ENCODE measurements at places on chromosomes 13 and 19.
A peak's percentile ranks its signal among the peaks of the same experiment; 100 is the strongest.

GRCh38 chr19:41233748-41234240, 14.8 kb downstream of the AXL start:
- no peak for DNase-seq

GRCh38 chr13:24737042-24737441, 26.9 kb upstream of the RNF17 start:
- no peak for DNase-seq

- DNase-seq = no peak
Observed at GRCh38 chr13:44243198-44243857, 130.3 kb upstream of the SERP2 start.

- no peak for DNase-seq
Observed at GRCh38 chr19:13770013-13770635, 4.1 kb upstream of the C19orf53 start.

GRCh38 chr19:14407605-14408484, 11.3 kb downstream of the DDX39A start:
- no peak for DNase-seq

DNA sequence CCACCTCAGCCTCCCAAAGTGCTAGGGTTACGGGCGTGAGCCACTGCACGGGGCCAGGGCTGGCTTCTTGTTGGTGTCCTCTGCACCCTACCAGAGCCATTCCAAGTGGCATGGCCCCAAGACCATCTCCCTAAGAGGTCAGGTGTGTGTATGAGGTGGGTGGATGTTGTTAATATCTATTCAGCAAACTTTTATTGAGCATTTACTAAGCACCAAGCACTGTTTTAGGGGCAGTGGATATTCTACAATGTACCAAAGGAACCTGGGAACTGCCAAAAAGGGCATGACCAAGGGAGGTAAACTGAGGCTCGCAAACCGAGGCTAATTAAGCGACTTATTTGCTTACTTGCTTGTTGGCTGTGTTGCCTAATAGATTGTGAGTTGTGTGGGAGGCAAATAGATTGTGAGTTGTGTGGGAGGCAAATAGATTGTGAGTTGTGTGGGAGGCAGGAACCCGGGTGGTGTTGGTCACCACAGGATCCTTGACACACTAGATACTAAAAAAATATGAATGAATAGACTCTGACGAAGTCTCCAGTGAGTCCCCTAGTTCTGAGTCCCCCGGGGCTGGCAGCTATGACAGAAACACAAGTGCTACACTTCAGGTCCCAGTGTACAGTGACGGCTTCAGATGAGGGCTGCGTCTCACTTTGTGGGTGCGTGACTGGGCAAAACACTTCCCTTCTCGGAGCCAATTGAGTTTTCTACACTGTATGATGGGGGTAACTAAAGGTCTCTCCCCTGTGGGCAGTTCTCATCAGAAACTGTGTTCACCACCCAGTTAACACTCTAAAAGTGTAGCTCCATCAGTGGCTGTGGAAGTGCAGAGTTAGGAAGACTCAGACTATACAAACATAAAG, 5.0 kb upstream of the BICRA start:
- DNase-seq = no peak

DNA sequence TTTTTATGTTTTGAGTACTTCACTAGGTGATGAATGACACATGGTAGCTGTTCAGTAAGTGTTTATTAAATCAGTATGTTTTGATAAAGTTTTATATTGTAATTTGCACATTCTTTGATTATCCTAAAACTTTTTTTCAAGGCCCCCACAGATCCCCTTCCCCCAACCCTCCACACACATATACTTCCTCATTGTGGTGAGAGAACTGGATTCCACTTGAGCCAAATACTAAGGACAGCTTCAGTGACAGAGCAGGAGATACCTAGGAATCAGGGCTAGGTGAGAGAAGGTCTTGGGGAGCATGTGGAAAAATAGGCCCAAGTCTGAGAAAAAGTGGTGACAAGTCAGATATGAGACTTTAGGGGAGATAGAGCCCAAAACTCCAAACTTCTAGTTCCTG, 174.6 kb downstream of the TDRD3 start:
- no peak for DNase-seq

DNA sequence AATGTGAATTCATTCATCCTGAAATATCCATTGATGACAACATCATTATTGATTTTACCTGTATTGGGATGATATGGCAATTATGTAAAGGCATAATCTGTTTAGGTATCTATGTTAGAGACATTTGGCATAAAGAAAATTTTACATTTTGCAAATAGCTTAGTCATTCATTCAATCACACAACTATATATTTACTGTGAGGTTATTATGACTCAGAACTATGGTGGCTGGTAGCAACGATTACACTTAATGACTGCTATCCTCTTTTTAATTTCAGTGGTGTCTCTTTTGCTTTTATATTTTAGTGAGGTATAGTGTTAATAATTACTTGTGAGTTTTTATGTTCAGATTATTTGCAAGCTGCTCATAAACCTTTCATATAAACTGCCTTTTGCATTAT, 955.9 kb downstream of the SLITRK6 start:
- DNase-seq = no peak

GRCh38 chr19:11252665-11253355, 9.5 kb downstream of the DOCK6 start:
- no peak for DNase-seq

DNA sequence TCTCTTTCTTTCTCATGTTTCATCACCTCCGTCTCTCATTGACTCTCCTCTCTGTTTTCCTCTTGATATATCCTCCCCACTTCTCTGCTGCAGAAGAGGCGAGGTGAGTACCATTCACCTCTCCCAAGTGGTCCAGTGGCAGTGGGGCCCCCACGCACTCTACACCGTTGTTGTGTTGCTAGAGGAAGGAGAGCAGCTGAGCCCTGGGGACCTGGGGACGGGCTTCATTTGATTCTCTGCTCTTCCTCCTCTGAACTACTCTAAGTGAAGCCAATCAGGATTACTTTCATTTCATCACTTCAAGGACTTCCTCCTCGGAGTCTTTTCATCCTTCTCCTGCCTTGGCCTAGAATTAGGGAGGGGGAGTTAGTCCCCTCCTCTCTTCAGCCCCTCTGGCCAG, 64.6 kb downstream of the CCNE1 start:
- DNase-seq = no peak

DNA sequence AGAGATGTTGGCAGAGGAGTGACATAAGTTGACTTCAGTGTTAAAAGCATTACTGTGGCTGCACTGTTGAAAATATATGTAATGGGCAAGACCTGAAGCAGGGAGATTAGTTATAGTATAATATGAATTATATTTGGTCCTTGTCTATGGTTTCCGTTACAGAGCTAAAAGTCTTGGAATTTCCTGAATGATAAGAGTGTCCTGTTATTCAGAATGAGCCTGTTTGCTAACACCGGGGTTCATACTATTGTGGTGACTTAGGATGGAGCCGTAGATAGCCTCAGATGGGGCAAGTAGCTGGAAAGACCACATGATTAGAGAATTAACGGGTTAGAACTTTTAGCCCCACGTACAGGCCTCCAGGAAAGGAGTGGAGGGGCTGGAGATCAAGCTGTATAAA, 5.7 kb downstream of the USPL1 start:
- no peak for DNase-seq

DNA sequence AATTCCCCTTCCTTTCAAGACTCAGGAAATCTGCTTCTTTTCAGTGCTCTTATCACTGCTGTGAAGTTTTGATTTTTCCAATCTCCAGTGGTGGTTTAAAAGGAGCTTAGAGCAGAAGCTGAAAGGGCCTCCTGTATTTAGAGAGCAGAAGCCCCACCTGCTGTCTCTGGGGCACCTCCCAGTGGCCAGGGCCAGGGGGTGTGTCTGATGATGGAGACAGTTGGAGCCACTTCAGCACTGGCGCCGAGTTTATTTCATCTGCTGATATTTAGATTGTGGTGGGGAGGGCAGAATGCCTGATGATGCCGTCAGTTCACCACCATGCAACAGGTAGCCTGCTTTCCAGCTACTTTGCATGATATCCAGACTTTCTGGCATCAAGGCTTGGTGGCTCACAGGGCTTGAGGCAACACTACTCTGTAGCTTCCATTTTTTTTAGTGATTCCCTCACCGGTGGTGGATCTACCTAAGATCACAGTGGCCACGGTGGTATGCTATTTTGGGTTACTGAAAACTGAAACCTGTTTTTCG, 371.9 kb downstream of the KCNRG start:
- peak; percentile 18 for DNase-seq

DNA sequence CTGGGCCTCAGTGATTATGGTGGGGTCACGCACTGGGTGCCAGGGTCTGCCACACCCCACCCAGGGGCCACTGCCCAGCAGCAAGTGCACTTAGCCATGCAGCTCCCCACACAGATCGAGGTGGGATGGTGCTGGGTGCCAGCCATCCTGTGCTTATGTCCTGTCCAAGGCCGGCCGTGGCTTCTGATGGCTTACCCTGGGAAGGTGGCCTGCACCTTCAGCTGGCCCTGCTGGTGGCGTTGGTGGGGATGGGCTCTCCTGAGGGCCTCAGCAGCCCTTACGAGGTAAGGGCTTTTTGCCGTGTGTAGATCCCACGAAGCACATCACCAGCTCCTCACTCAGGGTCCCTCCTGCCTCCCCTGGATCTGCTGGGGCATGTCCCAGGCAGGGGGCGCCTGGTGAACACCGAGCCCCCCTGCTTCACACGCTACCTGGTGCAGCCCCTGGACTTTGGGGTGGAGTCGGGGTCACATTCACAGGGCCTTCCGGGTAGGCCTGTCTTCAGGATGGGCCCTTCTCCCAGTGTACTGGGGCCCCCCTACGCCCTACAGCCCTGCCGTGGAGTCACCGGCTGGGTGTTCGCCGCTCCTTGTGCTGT, 46.6 kb downstream of the CRTC1 start:
- no peak for DNase-seq

GRCh38 chr19:16830679-16831078, 1.5 kb downstream of the SIN3B start:
- DNase-seq = no peak

DNA sequence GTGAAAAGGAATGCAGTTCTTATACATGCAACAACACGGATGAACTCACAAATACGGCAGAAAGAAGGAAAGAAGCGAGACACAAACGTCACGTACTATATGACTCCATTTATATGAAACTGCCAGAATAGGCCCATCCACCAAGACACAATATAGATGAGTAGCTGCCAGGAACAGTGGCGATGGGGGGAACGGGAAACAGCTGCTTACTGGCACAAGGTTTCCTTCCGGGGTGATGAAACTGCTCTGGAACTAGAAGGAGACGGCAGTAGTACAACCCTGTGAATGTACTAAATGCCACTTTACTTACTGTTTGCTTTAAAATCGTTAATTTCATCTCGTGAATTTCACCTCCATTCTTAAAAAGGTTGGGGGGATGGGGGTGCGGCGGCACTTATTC, 28.9 kb downstream of the MLLT1 start:
- DNase-seq = no peak

GRCh38 chr19:1624458-1624857, 19.2 kb upstream of the UQCR11 start:
- DNase-seq = peak; percentile 38

DNA sequence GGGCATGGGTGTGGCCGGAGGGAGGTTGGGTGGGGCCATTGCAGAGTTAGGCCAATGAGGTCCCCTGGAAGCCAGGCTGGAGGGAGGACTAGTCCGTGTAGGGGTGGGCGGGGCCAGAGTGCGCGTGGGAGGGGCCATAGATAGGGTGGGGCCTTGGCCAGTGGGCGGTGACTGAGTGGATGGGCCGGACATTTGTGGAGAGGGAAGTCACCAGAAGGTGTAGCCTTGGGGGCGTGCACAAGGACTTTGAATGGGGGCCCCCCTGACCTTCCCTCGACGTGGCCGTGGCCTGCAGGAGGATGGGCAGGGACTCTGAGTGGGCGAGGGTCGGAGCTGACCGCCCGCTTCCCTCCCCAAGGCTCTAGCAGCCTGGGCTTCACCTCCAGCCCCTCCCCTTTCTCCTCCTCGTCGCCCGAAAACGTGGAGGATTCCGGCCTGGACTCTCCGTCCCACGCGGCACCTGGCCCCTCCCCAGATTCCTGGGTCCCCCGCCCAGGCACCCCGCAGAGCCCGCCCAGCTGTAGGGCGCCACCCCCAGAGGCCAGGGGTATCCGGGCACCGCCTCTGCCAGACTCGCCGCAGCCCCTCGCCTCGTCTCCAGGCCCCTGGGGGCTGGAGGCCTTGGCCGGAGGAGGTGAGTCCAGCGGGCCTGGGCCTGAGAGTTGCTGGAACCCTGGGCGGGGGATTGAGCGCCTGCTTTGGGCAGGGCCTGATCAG, 16.5 kb upstream of the B3GNT3 start:
- DNase-seq = no peak

DNA sequence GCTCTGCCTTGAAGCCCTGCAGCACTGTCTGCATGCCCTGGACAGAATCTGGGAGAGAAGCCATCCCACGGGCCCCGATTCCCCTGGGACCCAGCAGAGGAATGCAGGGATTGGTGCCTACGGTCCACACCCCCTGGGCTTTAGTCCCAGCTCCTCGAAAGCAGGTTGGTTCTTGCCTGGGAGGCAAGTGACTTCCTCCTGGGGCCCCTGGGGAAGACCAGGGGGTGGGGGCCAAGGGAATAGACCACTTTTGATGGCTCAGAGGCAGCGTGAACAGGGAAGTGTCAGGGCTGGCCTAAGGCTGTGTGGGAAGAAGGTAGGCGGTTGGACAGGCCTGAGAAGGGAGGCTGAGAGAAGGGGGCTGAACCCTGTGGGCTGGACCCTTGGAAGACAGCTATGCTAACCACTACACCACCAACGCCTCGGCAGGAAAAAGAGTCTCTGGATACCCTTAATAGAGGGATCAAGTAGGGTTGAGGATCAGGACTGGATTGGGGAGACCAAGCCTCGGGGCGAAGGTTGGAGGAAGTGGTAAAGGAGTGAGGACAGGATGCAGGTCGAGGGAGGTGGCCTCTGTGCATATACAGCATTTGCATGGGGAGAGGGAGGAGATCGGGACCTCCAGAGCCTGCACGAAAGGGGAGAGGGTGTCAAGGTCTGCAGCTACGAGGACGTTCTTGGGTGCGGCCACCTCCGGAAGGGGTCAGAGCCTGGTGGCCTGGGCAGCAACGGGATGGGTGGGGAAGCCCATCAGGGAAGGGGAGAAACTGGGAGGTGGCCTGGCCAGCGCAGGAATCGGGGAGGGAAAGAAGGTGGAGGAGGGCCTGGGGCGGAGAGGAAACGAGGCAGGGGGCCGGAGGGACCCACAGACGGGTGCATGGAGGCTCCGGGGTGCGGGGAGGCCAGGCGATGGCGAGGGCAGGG, 709 bp downstream of the DPP9 start:
- no peak for DNase-seq

DNA sequence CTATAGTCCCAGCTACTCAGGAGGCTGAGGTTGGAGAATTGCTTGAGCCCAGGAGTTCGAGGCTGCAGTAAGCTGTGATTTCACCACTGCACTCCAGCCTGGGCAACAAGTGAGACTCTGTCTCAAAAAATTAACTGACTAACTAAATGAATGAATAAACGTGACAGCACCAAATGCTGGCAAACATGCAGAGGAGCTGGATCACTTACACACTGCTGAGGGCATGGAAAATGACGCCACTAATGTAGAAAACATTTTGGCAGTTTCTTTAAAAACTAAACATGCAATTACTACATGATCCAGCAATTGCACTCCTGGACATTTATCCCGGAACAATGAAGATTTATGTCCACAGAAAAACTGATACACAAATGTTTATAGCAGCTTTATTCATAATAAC, 31.3 kb upstream of the GTF3A start:
- DNase-seq = no peak

All from activated T-cell treated with anti-CD3 and anti-CD28 coated beads for 4 hours (primary cell).